ENCODE measurements at places on chromosomes 7 and 10. TPM values are rescaled to one million over a fixed set of nuclear protein-coding genes. Genes with fewer than 3 reads are reported as not detected.
A peak's percentile ranks its signal among the peaks of the same experiment; 100 is the strongest.

ENKUR gene
- polyA plus RNA-seq = 0.30 TPM

GRCh38 chr10:88386204-88386788 lies 196.8 kb downstream of the RNLS start:
- DNase-seq = peak; percentile 10

GRCh38 chr7:158032561-158033115 lies 555.0 kb downstream of the PTPRN2 start:
- no peak for DNase-seq

- DNase-seq = no peak
These were observed 52.6 kb upstream of the SP8 start for GRCh38 chr7:20839196-20839735.

DNA sequence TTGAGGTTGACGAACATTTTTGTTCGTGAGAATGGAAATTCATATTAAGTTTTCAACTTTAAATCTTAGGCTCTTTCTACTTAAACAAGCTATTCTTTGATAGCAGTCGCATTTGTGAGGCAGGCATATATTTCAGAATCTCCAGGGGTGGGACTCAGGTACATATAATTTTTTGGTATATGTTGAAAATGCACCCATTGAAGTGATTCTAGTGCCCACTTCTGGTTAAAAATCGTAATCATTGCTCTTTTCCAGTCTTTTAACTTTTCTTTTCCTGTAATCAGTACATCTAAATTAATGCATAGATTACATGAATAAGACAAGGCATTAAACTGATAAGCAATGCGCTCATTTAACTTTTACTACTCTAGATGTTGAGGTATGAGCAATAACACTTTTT lies 67.8 kb downstream of the ZNRF2 start:
- DNase-seq = no peak

DNA sequence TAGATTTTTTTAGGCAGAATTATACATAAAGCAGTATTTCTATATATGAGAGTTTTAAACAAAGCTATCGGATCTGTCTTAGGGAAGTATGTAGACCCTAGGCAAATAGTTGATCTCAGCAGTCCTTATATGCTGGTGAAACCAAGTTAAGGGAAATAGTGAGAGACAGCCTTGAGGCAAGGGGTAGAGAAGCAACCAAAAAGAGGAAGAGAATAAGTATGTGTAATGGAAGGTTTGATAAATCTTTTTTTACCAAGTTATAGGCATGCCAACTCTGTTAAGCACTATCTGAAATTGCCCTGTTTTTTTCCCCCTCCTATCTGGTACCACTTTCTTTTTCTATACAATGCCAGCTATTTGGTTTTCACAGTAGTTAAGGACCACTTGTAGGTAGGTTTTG lies 19.9 kb downstream of the SPAG6 start:
- DNase-seq = no peak

DNA sequence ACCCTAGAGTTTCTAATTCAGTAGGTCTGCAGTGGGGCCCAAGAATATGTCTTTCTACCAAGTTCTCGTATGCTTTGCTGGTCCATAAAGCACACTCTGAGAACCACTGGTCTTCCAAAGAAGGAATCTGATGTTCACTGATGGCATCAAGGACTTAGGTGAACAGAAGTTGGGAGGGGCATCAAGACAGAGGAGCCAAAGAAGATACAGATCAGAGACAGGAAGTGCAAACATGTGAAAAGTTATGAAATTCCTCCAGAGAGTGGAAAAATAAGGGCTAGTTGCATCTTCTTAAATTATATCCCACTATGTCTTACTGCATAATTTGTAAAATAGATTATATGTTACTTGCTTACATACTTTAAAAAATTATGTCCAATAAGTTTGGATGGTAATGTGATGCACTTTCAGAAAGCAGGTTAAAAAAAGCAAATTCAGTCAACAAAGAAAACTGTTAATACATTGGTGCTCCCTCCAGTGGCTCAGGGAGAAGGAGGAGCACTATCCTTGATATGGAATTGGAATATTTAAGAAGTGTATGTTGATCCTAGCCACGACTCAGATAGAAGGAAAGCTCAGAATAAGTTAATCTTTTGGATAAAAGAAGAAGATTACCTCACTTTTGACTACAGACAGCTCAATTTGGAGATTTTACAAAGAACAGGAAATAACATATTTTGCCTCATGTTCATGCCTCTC lies 35.8 kb downstream of the CREB3L2 start:
- no peak for DNase-seq

GRCh38 chr10:96321822-96322221 lies 17.6 kb downstream of the DNTT start:
- no peak for DNase-seq

Data from hindlimb muscle (tissue), 1 donor.